ENCODE measurements at places on chromosomes 1 and 21. TPM values are rescaled to one million over a fixed set of nuclear protein-coding genes. Genes with fewer than 3 reads are reported as not detected.

Gene LEMD1
- total RNA-seq, result not detected

Gene IVL
- not detected for total RNA-seq

Gene LRRC53
- not detected for total RNA-seq

Gene GREM2
- 2.0 TPM for total RNA-seq

Gene A3GALT2
- total RNA-seq, result not detected

Gene EPS8L3
- total RNA-seq, result not detected

Gene SELL
- not detected for total RNA-seq

Gene SLC45A1
- 1.9 TPM for total RNA-seq

Gene S100PBP
- 34.4 TPM for total RNA-seq

Gene PLXNA2
- total RNA-seq, result 14.9 TPM

Gene KLF17
- under 0.01 TPM for total RNA-seq

Gene TSSK3
- total RNA-seq, result 0.57 TPM

Gene LIPI
- not detected for total RNA-seq

Gene FAM229A
- total RNA-seq, result 1.8 TPM

Gene NCAM2
- total RNA-seq, result 2.4 TPM

Gene CR1L
- not detected for total RNA-seq

Gene PRMT2
- 145 TPM for total RNA-seq

Gene ELF3
- total RNA-seq, result 0.29 TPM

Gene B3GALT2
- total RNA-seq, result under 0.01 TPM

Gene C1orf226
- total RNA-seq, result 0.29 TPM

Gene ALDH4A1
- total RNA-seq, result 10.9 TPM

Gene PGLYRP3
- not detected for total RNA-seq

Gene PRAMEF10
- not detected for total RNA-seq

Gene IL20
- total RNA-seq, result 0.44 TPM

Gene CYYR1
- total RNA-seq, result not detected

Gene SMCP
- not detected for total RNA-seq

Gene AADACL3
- not detected for total RNA-seq

Gene MSH4
- total RNA-seq, result not detected

Gene LCE1B
- total RNA-seq, result not detected

Gene CD244
- total RNA-seq, result not detected

Gene TTC39A
- total RNA-seq, result 0.66 TPM

Gene KCNT2
- total RNA-seq, result 0.14 TPM

Gene CDC7
- total RNA-seq, result 12.9 TPM

Gene CHIA
- not detected for total RNA-seq

Gene PDPN
- 20.3 TPM for total RNA-seq

Gene COL11A1
- 17.5 TPM for total RNA-seq

Gene AUNIP
- 6.6 TPM for total RNA-seq

Gene PAQR7
- 6.6 TPM for total RNA-seq

Gene KRTAP21-2
- not detected for total RNA-seq

Gene S100A7A
- not detected for total RNA-seq

Gene HES3
- not detected for total RNA-seq

Gene C1orf185
- total RNA-seq, result not detected

Gene IER5
- total RNA-seq, result 21.0 TPM

Gene PALMD
- not detected for total RNA-seq

Gene OPTC
- not detected for total RNA-seq

Gene FAM3B
- not detected for total RNA-seq

Gene ATP1A1
- 173 TPM for total RNA-seq

Gene CDC20
- 3.7 TPM for total RNA-seq
